ENCODE measurements at places on chromosomes 5 and 9. TPM values are rescaled to one million over a fixed set of nuclear protein-coding genes. Genes with fewer than 3 reads are reported as not detected.

Gene INSYN2B
- total RNA-seq: 3.1 TPM

Gene ZCCHC9
- 33.7 TPM for total RNA-seq

Gene DAB2IP
- 7.5 TPM for total RNA-seq

Gene CNOT8
- 58.3 TPM for total RNA-seq

Gene MEGF10
- total RNA-seq: 0.14 TPM
